ENCODE measurements at places on chromosomes 7 and 10. TPM values are rescaled to one million over a fixed set of nuclear protein-coding genes. Genes with fewer than 3 reads are reported as not detected.

JCAD gene
- 5.5 TPM for polyA plus RNA-seq

MMP21 gene
- 0.04 TPM for polyA plus RNA-seq

PIP gene
- not detected for polyA plus RNA-seq

ACHE gene
- 0.69 TPM for polyA plus RNA-seq

CRHR2 gene
- not detected for polyA plus RNA-seq

DNA2 gene
- polyA plus RNA-seq: 14.5 TPM

KIN gene
- polyA plus RNA-seq: 8.3 TPM

OR2A7 gene
- not detected for polyA plus RNA-seq

- DNase-seq: no peak
These were observed 285.4 kb upstream of the GLI3 start for GRCh38 chr7:42522227-42522991.

DNA sequence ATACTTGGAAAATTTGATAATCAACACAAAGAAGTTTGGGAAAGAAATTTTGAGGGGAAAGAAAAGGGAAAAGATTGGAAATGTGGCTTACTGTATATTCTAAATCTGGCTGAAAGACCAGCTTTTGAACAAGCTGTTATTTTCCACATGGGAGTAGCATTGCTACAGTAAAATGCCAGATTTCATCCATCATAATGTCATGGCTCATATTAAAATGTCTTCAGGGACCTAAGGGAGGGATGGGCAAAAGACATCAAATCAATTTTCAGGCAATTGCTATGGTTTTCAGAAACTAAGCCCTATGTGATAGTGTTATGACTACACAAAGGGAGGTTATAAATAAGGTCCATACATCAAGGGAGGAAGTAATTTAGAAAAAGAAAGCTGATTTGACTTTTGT, 1116.9 kb upstream of the CELF2 start:
- DNase-seq: no peak

- no peak for DNase-seq
These were observed 4.6 kb downstream of the ARPC1B start for GRCh38 chr7:99379043-99379577.

GRCh38 chr10:126294451-126294850, 93.8 kb downstream of the ADAM12 start:
- no peak for DNase-seq

GRCh38 chr10:46285966-46286620, 704 bp upstream of the ANTXRL start:
- no peak for DNase-seq

- DNase-seq: no peak
These were observed 86.3 kb downstream of the KAT6B start for GRCh38 chr10:74912682-74913081.

DNA sequence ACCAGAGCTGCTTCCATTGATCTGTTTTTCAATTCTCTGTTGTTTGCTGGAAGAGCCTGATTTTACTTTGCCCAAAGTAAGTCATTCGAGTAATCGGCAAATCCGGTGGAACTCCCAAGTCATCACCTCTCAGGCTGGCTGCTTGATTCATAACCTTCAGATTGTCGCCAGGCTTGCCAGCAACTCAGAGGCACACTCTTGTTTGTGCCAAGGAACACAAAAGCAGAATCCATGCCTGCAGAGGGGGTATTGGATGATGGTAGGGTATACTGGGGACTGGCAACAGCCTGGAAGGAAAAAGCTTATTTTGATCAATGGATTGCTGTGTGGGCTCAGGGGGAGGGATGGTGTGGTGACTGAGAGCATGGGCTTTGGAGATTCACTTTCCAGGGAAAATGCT, 542.4 kb downstream of the SORCS3 start:
- DNase-seq: no peak

- no peak for DNase-seq
These were observed 7.8 kb upstream of the CCNY start for GRCh38 chr10:35328404-35329037.

GRCh38 chr7:106199813-106200364, 84.9 kb downstream of the NAMPT start:
- DNase-seq: no peak

DNA sequence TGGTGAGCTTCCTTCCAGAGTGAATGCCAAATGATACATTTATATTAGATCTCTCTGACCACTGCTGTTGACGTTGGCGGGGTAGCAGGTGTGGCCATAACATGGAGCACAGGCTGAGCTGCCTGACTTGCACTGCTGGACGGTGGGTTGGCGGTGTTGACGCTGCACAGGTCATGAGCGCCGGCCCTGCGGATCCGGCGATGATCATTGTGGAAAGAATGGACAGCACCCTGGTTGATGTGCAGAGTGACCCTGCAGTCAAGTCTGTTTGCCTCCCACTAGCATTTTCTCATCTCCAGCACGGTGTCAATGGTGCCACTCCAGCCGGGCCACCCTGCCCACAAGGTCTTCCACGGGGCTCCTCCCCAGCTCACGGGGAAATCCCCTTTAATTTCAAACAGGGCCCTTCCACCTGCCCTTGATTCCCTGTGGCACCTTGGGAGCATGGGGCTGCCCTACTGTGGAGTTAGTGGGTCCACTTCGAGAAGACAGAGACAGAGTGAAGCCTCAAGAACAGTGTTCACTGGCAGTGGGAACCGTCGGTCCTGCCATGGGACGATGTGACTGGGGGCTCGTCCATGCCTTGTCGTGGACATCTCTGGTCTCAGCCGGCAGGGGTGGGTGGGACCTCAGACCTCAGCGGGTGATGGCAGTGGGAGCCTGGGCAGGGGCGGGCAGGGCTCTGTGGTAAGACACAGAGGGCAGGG, 613.5 kb downstream of the PTPRN2 start:
- DNase-seq: no peak

DNA sequence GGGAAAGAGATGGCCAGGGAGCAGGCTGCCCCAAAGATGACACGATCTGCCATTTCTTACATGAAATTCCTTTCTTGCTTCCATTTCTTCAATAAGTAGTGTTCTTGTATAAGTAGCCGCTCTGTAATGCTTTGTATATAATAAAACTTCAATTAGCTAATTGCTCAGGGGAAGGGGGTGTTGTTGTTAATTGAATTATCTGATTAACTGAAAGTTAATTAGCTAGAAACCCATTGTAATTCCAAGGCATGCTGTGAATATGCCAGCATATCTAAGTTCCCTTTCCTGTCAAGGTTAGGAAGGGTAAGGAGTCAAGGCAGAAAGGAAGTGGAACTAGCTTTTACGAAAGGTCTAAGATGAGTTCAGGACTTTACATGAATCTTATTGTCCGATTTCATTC, 765.9 kb downstream of the TYW1 start:
- DNase-seq: no peak

DNA sequence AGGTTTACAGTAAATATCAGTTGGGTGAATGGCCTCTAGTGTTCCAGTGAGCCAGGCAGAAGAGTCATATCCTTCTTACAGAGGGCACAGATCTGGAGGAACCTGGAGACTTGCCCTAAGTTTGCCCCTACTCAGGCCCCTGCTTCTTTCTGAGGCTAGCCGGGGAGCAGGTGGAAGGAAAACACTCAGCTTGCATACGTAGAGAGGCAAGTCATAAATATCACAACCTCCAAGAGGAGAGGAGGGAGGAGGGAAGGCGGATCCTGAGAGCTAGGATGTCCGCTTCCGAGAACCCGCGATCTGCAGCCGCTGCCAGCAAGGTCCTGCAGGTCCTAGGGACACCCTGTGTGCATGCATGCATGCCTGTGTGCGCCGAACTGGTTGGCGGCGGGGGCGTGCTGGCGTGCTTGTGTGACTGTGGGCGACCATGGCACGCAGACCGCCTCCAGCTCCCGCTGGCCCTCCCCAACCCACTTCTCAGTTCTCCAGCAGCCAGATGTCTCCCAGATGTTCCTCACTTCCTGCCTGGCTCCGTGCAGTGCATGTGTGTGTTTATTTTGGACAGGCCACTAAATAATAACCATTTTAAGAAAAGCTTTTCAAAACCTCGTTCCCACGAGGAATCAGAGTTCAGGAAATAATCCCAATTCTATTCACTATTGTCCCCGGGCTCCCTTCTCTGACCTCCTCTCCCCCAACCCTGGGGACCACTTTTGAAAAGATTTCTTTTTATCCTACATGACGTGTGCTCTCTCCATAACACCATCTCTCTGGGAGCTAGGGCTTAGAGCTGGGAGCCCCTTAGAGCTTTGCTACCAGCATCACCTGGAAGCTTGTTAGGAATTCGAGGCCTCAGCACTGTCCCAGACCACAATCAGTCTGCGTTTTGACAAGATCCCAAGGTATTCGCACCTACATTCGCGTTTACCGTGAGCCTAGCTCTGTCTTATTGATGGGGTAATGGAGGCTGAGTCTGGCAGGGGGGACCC, 32.4 kb downstream of the UNC5B start:
- no peak for DNase-seq

DNA sequence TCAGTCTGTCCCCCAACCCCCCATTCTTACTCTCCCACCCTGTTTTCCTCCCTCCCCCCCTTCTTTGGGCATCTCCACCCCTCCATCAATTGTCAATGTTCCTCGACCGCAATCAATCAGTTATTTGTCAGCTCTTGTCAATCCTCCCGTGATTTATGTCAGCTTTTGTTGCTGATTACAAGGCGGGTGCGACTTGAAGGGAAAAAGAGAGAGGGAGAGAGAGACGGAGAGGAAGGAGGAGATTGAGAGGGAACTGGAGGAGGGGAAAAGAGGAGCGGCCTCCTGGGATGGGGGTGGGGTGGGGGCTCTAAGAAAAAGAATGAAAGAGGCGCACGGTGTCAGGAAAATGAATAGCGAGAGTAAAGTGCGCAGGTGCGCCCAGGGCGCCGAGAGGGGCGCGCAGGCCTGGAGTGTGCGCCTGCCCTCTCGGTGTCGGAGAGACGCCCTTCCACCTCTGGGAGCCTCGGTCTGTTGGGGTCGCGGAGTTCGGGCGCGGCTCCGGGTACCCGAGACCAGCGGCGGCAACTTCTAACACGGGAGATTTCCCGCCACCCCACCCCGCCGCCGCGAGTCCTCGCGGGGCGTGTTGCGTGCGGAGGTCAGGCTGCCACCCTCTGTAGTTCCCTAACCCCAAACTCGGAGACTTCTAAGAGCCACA, 1.1 kb upstream of the ZNF503 start:
- peak; percentile 80 for DNase-seq

- no peak for DNase-seq
These were observed 119.9 kb downstream of the FANK1 start for GRCh38 chr10:126016156-126016805.

DNA sequence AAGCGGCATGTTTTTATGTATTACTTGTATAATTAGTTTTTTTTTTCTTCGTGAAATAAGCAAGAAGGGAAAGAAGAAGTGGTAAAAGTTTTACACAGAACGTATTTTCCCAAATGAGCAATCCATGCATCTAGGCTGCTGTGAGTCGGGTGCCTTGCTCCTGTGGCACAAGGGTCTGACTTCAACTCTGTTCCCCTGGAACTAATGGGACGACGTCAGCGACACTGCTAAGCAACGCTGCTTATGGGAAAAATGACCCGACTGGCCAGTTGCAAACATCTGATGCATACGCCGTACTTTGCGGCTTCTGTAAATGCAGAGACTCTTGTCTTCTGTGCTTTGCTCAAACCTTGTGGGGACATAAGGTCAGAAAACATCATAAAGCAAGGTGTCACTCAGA, 66.3 kb downstream of the MPP7 start:
- DNase-seq: no peak

DNA sequence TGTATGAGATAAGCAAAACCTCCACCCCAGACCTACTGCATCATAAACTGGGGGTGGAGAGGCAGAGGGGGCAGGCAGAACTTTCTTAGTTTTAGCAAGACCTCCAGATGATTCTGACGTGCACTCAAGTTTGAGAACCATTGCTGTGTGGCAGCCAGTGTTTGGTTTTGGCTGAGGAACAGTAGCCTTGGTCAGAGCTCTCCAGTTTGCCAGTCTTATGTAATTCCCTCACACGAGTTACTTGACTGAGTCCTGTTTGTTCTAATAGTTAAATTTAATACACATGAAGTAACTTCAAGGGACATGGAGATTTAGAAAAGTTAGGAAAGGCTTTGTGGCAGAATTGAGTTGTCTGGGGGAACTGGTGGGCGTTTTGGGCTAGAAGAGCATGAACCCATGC, 38.5 kb downstream of the GARS1 start:
- DNase-seq: no peak

DNA sequence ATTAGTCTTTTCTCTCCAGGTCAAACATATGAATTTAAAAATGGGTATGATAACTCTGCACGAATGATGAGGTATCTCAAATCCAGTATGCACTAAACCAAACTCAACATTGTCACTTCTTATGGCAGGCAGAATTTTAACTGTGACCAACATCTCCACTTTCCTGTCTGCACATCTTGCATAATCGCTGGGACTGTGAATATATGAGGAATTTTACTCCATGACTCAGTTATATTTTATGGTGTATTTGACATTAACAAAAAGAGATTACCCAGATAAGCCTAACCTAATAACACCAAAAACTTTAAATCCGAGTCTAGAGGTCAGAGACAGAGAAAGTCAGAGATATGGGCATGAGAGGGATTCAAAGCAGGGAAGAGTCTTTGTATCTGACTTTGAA, 454.5 kb upstream of the SEMA3D start:
- DNase-seq: no peak

GRCh38 chr7:32535162-32535702, 39.9 kb downstream of the AVL9 start:
- DNase-seq: no peak

DNA sequence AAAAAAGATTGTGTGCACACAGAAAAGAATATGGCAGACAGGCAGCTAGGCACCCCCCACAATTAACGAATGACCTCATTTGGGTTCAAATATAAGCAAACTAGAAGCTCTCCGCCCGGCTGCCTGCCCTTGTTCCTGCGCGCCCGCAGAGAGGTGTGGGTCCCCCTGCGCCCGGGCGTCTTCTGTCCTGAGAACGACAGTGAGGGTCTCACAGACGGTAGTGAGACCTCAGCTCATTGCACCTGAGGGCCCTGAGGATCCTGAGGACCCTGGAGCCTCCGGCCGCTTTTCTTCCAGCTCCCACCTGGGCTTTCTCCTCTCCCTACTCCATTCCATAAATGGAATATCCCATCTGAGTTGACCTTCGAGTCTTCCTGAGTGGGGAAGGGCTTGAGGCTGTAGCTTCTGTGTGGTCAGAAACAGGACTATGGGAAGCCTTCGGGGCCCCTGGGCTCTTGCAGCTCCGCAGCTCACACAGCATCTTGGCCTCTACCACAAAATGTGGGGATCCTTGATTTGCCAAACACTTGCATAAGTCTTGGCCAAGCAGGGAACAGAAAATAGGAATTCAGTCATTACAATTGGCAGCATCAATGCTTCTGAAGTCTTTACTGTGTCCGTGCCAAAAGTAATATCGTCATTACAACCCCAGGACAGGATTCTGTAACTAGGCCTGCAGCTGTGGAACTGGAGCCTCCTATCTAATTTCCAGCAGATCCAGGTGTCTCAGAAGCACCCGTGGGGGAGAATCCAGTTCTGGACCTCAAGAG, 43.8 kb downstream of the JAKMIP3 start:
- DNase-seq: no peak

GRCh38 chr7:2611401-2611800, 20.4 kb upstream of the TTYH3 start:
- DNase-seq: no peak

DNA sequence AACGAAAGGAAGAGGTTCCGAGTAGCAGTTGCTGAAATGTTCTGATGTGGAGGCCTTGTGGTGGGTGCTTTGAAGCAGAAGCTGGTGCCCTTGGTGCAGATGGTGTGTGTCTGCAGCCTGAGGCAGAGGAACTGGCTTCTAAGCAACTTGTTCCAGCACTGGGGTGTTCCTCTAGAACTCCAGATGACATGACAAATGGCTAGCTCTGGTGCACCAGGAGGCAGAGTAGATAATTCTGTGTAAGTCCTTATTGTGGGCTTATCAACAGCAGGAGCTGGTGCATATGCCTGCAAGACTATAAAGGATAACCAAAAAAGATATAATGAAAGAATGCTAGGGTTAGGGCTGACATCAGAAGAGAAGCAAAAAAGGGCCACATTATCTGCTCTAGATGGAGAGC, 76.5 kb downstream of the ARL5B start:
- DNase-seq: no peak

- DNase-seq: no peak
These were observed 372.6 kb downstream of the GRID1 start for GRCh38 chr10:85993840-85994507.
